ENCODE measurements at places on chromosomes 16 and 17.

DNA sequence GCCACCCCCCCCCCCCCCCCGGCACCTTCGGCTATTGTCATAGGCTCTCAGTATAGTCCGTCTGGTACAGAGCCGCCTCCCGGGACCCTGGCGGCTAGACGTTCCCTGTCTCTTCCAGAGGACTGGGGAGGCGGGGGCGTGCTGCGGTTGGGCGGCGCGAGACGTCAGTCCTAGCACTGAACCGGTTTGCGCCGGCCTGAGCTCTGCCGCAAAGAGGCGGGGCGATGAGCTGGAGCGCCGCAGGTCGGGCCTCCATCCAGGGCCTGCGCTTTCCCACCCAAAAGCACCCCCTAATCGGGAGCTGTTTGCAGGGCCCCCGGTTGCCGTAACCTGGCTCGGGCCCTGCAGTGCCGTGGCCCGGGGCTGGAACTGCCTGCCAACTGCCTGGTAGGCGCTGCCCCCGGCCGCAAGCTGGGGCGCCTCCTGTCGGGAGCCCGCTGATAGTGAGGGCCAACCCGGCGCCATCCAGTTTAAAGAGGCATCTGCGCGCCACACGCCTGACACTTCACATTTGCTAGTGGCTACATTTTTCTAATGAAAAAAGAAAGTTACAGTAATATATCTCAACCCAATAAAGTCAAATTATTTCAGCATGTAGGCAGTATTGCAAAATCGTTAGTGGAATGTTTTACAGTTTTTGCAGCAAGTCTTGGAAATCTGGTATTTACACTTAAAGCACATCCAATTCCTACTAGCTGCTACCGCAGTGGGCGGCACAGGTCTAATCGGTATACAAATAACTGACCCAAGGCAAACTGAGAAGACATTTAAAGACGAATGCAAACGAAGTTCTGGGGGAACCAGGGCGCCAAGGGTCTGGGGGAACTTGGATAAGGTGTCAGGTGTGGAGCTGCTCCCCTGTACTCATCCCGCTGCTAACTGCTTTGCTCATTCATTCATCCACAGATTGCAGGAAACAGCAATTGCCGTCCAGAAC, 753 bp upstream of the USP22 start:
- DNase-seq, result peak; percentile 93

- no peak for DNase-seq
Measured at GRCh38 chr16:4925791-4926190, 11.2 kb downstream of the PPL start.

DNA sequence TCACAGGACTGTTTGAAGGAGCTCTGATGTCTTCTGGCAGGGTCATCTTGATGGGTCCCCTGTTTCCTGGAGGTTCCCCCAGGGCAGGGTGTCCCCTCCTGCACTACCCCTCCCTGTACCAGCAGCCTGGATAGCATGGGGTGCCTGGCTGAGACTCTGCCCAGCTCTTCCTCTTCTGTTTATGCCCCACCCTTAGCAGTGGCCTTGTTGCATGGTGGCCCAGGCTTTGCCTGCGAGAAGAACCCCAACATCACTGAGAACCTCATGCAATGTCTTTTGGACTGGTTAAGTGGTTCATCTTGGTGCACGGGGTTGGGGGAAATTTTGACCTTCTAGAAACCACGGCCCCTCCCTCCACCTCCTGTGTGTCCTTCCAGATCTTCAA, 121.8 kb downstream of the IRX3 start:
- no peak for DNase-seq

- DNase-seq, result no peak
Measured at GRCh38 chr17:57949649-57950048, 5.6 kb downstream of the CUEDC1 start.

DNA sequence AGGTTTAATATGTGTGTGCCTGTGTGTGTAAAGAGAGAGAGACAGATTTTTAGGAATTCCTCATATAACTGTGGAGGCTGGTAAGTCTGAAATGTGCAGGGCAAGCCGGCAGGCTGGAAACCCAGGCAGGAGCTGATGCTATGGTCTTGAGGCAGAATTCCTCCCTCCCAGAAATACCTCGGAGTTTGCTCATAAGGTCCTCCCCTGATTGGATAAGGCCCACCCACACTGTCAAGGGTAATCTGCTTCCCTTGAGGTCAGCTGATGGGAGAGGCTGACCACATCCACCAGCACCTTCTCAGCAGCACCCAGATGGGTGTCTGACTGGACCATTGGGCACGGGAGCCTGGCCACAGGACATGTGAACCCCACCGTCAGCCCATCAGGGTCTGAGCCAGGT, 42.4 kb downstream of the C16orf95 start:
- DNase-seq, result no peak

Measured in cerebellar nuclear complex (tissue), 1 donor.